RWPE2 (cell line): ENCODE measurements at places on chromosomes 6 and 20.

GRCh38 chr20:50306478-50307423, 116.1 kb downstream of the CEBPB start:
- no peaks in the 10 kb centered on the region for H3K36me3 ChIP-seq
- H3K27ac ChIP-seq = peak overlapping the region; percentile 80
- DNase-seq = peak; percentile 73
- peaks cover 28% of the 10 kb centered on the region for H3K4me1 ChIP-seq

DNA sequence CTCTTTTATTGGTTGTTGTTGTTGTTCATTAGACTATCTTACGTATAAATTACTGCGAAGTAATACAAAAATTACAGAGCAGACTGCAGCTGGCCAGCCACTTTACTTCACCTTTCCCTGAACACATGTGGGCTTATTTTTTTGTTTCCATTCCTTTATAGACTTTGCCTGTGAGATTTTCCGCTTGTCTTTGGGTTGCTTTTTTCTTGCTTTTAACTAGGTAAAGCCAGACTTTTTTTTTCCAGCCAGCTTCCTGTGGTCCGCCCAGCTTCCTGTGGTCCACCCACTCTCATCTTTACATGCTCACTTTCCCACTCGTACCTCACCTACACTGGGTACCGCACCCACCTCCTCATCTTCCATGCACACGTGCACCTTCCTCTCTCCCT, 79.0 kb downstream of the IPCEF1 start:
- no peak overlapping the region for H3K4me3 ChIP-seq
- DNase-seq = no peak
- no peak overlapping the region for H3K27ac ChIP-seq
- no peaks in the 10 kb centered on the region for H3K27me3 ChIP-seq

GRCh38 chr6:71544906-71545305, 256.3 kb downstream of the OGFRL1 start:
- no peaks in the 10 kb centered on the region for H3K36me3 ChIP-seq
- no peak overlapping the region for H3K4me3 ChIP-seq
- DNase-seq = no peak
- H3K4me1 ChIP-seq = no peaks in the 10 kb centered on the region
- H3K27ac ChIP-seq = no peak overlapping the region

GRCh38 chr6:45196121-45196520, 132.0 kb upstream of the RUNX2 start:
- peaks cover 5% of the 10 kb centered on the region for H3K4me1 ChIP-seq
- H3K4me3 ChIP-seq = no peak overlapping the region

- H3K4me3 ChIP-seq = no peak overlapping the region
- peak; percentile 40 for DNase-seq
- no peaks in the 10 kb centered on the region for H3K27me3 ChIP-seq
- peaks cover 6% of the 10 kb centered on the region for H3K4me1 ChIP-seq
- H3K27ac ChIP-seq = no peak overlapping the region
Measured at GRCh38 chr20:48585061-48585870, 242.5 kb downstream of the PREX1 start.

- H3K27me3 ChIP-seq = no peaks in the 10 kb centered on the region
- H3K36me3 ChIP-seq = no peaks in the 10 kb centered on the region
- no peak overlapping the region for H3K4me3 ChIP-seq
- H3K4me1 ChIP-seq = peaks cover 24% of the 10 kb centered on the region
- H3K27ac ChIP-seq = no peak overlapping the region
Measured at GRCh38 chr6:57262901-57263694, 41.0 kb upstream of the RAB23 start.

DNA sequence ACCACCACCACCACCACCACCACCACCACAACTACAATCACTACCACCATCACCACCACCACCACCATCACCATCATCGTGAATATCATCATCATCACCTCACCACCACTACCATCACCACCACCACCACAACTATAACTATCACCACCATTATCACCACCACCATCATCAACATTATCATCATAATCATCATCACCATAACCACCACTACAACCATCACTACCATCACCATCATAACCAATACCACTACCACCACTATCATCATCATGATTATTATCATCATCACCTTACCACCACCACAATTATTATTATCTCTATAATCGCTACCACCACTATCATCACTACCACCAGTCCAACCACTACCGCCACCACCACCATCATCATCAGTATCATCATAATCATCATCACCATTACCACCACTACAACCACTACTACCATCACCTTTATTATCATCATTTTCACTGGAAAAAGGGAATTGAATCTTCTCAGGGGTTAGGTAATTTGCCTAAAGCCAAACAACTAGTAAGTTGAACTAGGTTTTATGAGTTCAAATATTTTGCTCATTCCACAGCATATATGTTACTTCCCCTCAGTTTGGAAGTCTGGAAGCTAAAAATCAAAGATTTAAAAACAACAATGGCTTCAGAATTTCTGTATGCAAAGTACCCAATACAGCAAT, 8.3 kb downstream of the RIPOR2 start:
- H3K27ac ChIP-seq = no peak overlapping the region
- no peaks in the 10 kb centered on the region for H3K27me3 ChIP-seq
- H3K4me1 ChIP-seq = peaks cover 1% of the 10 kb centered on the region
- H3K36me3 ChIP-seq = no peaks in the 10 kb centered on the region
